ENCODE measurements at places on chromosomes 4 and X. TPM values are rescaled to one million over a fixed set of nuclear protein-coding genes. Genes with fewer than 3 reads are reported as not detected.

Gene HSD17B13
- total RNA-seq, result under 0.01 TPM

Gene SYN1
- total RNA-seq, result under 0.01 TPM

Gene REELD1
- not detected for total RNA-seq

Gene THAP6
- total RNA-seq, result 12.8 TPM

Gene FHL1
- total RNA-seq, result 41.9 TPM
